ENCODE measurements at places on chromosomes 11 and 22.
A peak's percentile ranks its signal among the peaks of the same experiment; 100 is the strongest.

- peak; percentile 26 for DNase-seq
These were observed 26.3 kb upstream of the HMGXB4 start for GRCh38 chr22:35230839-35231584.

DNA sequence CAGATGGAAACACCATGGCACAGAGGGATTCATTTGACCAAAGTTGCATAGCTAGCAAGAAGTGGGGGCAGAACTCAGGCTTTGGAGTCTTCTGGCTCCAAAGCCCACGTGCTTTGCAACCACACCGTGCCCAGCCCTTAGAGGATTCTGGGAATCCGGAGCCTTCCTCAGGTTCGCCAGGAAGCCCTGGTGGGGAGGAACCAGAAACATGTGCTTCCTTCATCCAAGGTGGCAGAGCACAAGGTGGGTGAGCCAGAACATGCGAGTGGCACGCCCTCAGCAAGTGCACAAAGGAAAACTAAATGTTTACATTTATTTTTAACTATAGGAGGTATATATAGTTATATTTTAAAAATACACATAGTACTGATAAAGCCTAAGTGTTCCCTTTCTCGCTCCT is 151.9 kb upstream of the NECTIN1 start:
- no peak for DNase-seq

GRCh38 chr11:20048246-20048645 is 112.0 kb downstream of the DBX1 start:
- DNase-seq, result no peak

DNA sequence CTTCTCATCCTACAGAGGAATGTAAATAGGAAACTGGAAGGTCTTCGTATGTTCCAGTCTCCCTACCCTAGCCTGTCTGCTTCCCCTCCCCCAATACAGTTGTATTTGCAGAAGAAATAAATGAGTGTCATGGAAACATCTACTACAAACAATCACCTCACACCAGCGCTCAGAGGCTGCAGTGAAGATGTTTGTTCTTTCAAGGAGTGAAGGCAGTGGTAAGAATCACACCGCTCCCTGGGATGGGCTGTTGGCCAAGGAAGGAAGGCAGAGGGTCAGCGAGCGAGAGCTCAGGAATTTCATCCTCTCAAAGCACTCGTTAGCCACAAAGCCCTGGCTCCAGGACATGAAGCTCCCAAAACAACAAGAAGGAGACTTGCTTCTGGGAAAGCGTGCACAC is 1.1 kb upstream of the IGSF9B start:
- DNase-seq, result no peak

GRCh38 chr22:33883561-33883960 is 36.7 kb downstream of the LARGE1 start:
- no peak for DNase-seq

GRCh38 chr22:25623310-25623734 is 58.8 kb downstream of the GRK3 start:
- DNase-seq, result no peak

GRCh38 chr11:123509737-123510578 is 79.9 kb downstream of the GRAMD1B start:
- no peak for DNase-seq

DNA sequence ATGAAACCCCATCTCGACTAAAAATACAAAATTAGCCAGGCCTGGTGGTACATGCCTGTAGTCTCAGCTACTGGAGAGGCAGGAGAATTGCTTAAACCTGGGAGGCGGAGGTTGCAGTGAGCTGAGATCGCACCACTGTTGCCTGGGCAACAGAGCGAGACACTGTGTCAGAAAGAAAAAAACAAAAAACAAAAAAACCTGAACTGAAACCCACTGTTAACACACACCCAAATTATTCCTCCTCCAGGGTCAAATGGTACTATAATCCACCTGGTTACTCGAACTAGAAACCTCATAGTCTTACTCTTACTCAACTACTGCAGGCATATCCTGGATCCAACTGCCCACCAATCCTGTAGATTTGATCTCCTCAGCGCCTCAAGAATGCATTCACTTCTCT is 35.5 kb downstream of the USP28 start:
- DNase-seq, result no peak

DNA sequence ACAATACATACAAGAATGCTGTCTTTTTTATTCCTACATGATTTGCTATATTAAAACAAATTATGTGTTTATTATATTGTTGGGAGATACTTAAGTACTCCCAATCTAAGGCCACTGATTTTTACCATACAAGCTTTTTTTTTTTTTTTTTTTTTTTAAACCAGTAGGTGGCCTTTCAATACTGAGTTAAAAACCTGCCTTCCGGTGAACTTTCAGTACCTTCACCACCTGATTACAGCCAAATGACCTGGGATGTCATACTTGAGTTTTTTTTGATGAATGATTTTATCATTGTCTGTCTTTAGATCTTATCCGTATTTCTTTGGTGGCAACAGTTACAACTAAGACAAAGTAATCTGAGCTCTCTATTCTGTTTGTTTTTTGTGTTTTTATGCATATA is 94.0 kb upstream of the FOLH1 start:
- DNase-seq, result no peak

DNA sequence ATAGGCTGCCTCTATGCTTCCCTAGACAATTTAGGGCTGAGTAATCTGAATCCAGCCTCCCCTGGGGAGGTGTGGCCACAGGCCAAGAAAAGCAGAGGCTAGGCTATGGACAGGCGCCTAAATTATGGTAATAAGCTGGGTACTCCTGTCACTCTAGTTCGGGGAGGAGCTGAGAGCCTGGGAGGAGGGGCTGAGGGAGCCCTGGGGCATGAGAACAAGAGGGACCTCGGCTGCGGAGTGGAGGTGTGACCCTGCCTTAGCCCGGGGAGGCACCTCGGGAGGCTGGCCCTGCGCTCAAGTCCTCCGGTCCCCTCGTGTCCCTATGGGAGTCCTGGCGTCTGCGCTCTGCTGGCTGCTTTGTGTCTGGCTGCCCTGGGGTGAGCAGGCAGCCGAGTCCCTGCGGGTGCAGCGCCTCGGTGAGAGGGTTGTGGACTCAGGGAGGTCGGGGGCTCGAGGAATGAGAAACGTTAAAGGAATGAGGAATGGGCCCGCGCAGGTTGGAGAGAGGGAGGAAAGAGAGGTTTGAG is at the start of gene OTOG:
Gene OTOG (plus strand): TSS at position 209 of the 527 bp plus-strand sequence. CDS start 114 bp downstream, at position 323.
- DNase-seq, result no peak

DNA sequence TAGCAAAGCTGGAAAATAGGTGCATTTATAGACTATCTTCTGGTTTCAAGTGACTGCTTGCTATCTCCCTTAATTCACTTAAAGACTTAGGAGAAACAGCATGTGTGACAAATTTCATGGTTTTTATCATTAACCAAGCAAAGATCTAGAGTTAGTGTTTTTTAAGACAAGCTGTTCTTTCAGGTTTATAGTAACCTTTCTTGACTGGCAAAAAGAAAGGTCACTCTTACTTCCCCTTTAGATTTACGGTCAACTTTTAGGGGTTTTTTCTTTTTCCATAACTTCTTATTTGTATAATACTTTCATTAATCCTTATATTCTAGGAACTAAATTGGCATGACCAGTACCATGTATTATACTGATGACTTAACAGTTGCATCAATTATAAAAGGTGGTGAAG is 46.6 kb downstream of the KDM2A start:
- DNase-seq, result no peak

- no peak for DNase-seq
These were observed 594.7 kb downstream of the NELL1 start for GRCh38 chr11:21264125-21264524.

DNA sequence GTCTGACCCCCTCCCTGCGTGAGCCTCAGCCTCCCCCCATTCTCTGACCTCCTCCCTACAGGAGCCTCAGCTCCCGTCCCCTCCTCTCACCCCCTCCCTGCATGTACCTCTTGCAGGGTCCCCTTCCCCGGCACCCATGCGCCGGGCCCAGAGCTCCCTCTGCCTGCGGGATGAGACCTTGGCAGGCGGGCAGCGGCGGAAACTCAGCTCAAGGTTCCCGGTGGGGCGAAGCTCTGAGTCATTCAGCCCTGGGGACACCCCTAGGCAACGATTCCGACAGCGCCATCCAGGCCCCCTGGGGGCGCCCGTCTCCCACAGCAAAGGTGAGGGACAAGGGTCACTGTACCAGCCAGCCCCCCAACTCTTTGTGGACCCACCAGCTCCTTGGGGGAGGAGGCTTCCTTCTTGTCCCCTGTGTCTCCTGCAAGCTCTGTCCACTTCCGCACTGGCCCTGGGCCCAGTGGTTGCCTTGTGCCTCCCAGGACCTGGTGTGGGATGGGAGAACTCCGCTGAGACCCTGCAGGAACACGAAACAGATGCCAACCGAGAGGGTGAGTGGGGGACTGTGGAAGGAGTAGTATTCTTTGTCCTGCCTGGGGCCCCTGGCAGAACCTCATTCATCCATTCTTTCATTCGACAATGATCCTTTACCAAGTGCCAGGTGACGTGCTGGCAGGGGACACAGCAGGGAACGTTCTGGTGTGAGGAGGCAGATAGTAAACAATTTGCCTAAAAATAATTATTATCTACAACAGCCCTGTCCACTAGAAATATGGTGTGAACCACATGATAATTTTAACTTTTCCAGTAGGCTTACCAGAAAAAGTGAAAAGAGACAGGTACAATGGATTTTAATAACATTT is 3.7 kb upstream of the RPS6KA4 start:
- DNase-seq, result peak; percentile 73

DNA sequence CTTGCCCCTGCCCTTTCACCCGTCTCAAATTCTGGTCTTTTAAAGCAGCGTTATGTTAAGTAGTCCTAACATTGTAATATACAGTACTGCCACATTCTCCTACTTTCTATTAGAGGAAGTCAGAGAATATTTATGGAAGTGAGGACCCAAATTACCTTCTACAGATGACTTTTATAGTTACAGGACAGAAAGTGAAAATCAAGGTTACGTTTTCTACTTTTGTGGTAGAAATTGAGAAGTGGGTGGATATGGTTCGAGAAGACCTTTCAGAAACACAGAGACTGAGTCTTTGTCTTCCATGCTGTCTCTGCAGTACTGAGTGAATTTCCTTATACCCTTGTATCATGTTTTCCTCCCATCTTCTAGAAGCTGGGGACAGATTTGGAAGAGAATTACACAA is 17.1 kb downstream of the SC5D start:
- DNase-seq, result no peak

- peak; percentile 10 for DNase-seq
These were observed 25.8 kb downstream of the KCNQ1OT1 start for GRCh38 chr11:2673871-2674471.

- no peak for DNase-seq
These were observed 778 bp downstream of the KDELR3 start for GRCh38 chr22:38468443-38469305.

DNA sequence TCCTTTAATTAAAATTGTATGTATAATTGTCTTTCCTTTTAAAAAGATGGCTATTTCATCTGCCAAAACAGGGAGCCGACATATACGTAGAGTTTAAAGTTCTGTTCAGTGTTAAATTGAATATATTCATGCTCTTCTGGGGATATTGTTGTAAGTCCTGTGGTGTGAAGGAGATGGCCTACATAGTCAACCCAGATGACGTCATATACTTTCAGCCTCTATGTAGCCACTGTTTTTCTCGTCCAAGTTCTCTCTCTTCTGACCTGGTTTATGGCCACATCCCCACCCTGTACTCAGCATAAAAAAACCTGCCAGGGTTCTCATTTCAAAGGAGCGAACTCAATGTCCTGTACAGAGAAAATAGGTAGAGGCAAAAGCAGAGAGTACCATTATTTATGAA is 509.4 kb upstream of the ARHGAP42 start:
- no peak for DNase-seq

DNA sequence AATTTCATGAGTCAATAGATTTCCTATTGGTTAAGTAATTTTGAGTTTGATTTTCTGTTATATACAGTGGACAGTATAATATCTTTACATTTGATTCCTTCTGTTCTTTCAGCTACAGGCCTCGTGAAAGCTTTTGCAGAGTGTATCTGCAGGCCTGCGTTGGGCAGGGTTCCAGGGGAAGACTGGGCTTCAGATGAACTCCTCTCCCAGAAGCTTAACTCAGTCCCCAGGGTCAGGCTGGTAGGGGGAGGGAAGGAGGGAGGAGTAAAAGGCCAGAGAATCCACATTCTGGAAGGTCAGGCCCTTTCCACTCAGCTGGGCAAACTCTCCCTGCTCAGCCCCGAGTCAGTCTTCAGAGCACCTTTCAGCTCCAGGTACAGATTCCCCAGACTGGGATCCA is 100.4 kb upstream of the NECTIN1 start:
- DNase-seq, result no peak

DNA sequence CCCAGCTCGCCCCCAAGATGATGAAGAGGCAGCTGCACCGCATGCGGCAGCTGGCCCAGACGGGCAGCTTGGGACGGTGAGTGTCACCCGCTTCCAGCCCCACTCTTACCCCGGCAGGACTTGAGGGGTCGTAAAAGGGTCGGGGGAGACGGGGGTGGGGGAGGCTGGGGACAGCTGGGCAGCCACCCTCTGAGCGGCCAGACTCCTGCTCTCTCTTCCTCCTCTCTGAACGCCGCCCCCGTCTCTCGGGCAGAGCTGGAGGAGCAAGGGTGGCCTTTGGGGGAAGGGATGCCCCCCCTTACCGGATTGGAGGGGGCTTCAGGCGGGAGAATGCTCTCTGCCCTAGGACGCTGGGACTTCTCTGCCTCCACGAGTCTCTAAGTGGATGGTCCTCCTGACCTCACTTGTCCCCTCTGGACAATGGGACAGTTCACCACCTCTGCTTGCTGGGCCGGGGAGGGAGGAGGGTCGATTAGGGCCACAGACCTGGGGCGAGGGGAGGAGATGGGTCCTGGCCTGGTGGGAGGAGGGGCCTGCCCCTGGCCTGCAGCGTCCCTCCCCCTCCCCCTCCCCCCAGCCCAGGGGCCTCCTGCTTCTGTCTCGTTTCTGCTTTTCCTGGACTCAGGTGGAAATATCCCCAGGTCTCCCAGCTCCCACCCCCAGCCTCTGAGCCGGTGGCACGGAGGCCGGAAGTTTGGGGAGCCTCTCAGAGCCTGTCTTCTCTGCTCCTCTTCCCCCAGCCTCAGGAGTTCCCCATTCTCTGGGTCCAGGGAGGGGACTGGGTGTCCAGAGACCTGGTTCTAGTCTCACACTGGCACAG is 512 bp downstream of the SH3BP1 start:
- DNase-seq, result peak; percentile 53

GRCh38 chr11:128421577-128422330 is 165.6 kb downstream of the ETS1 start:
- no peak for DNase-seq

DNA sequence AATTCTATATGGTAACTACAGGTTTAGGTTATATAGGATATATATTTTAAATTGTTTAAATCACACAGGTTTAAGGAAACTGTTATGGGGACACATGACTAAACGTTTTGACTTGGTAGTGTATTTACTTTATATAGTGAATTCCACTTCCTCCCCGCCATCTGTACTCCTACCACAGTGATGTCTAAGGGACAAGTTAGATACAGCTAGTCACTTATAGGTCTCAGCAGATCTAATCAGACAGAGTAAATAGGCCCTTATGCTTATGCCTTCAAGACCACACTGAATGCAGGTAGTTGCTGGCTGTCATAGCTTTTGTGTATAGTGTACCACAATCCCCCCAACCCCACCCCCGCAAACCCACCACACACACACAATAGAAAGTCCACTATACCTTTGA is 8.2 kb downstream of the SESN3 start:
- DNase-seq, result no peak

Measured in stimulated activated CD8-positive, alpha-beta memory T cell treated with anti-CD3 and anti-CD28 coated beads, Interleukin-4, amount 100 ng/mL, for 48 hours (primary cell).